ENCODE measurements at places on chromosomes 2 and 18.

GRCh38 chr2:8257502-8257901 is 424.4 kb upstream of the ID2 start:
- no peak for DNase-seq

GRCh38 chr18:59208602-59209125 is 11.3 kb upstream of the GRP start:
- DNase-seq, result peak; percentile 31

DNA sequence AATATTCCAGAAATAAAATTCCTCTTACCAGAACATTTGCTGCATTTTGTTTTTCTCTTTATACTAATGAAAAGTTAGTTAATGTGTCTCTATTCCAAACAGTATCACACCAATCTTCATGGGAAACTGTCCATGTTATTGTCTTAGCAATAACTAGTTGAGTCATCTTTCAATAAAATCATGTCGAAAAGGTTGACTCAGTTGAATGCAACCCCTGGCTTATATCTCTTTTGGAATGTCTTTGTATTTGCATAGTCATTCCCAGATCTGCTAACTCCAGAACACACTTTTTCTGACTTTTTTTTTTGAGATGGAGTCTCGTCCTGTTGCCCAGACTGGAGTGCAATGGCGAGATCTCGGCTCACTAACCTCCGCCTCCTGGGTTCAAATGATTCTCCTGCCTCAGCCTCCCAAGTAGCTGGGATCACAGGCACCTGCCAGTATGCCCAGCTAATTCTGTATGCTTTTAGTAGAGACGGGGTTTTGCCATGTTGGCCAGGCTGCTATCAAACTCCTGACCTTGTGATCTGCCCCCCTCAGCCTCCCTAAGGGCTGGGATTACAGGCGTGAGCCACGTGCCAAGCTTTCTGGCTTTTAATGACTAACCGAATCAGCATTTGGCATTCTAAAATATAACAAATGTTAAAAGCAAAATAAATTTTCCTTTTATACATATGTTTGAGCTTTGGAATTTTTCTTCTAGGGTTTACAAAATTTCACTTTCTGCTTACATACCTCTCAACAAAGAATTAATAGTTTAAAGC is 133.2 kb upstream of the GULP1 start:
- peak; percentile 40 for DNase-seq

DNA sequence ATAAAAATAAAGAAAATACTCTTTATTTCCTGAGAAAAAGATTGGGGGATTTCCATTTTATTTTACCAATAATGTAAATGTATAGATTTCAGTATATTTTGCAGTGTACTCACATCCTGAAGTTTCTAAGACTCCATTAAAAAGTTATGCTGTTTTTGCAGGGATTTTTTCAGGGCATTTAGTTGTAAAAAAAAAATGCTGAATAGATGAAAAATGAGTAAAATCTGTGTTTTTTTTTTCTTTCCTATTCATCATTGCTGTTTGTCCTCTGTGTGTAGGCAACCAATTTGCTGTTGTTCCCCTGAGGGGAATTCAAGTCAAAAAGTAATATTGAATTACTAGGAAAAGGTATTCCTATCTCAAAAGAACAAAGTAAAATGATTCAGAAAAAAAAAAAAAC is 66.3 kb downstream of the MEIS1 start:
- no peak for DNase-seq

DNA sequence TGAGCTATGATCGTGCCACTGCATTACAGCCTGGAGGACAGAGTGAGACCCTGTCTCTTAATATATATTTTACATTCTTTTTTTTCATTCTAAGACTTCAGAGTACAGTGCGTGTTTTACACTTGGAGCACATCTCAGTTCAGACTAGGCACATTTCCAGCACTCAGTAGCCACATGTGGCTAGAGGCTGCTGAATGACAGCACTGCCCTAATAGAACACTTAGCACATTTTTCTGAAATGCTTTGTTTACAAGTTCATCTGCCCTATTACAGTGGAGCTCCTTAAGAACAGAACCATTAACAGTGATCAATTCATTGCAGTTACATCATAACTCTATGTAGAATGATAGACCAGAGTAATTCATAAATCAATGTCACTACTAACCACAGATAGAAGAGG is 138.1 kb downstream of the SUCLG1 start:
- no peak for DNase-seq

DNA sequence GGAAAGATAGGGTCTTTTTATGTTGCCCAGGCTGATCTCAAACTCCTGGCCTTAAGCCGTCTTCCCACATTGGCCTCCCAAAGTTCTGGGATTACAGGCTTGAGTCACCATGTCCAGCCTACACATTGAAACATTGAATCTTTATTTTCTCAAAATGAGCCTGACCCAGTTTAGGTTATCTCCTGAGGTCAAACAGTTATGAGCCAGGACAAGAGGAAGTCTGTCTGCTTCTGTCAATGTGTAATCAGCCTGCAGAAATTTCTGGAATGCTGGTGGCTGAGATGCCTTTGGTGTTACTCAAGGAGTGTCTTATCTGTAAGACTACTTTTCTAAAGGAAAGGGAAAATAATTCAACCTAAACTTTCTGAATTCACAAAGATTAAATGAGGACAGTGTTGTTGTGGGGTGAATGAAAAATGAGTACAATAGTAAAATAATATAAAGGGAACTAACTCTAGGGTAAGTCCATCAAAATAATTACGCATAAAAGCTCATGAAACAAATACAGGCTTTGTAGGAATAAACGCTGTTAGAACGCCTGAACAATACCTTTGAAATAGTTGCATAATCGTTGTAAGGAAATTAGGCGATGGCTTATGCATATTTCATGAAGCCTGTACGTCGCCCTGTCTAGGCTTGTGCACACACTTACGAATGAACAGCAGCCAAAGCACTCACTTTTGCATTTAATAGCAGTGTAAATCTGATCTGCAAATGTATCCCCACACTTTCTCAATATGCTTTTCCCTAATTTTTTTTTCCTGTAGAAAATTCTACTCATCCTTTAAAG is 260.8 kb downstream of the RDH14 start:
- DNase-seq, result peak; percentile 98

GRCh38 chr18:77015169-77015568 is 117.4 kb downstream of the MBP start:
- DNase-seq, result no peak

DNA sequence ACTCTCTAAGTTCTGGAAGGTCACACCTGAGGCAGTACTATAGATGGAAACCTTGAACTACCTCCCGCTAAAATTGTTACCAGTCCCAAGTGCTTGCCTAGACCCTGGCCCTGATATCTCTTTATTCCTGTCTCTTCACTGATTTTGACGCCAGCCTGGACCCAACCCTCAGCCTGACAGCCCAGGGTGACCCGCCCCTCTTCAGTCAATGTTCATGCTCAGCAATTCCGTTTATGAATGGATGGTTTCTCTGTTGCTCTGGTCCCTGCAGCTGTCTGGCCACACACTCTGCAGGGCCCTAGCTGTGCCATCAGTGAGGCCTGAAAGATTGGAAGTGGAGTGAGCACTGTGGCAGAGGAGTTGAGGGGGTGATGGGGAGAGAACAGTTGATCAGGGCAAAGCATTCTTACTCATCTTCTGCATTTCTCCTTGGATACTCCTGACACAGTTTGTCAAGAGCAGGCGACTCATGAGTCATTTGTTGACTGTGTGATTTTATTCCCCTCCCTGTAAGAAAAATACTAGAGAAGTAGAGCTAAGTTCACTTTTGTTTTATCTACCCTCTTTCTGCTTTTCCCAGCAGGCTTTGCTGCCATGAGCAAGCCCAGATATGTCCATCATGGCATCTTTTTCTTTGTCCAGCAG is 46.0 kb downstream of the NPAS2 start:
- DNase-seq, result peak; percentile 83

DNA sequence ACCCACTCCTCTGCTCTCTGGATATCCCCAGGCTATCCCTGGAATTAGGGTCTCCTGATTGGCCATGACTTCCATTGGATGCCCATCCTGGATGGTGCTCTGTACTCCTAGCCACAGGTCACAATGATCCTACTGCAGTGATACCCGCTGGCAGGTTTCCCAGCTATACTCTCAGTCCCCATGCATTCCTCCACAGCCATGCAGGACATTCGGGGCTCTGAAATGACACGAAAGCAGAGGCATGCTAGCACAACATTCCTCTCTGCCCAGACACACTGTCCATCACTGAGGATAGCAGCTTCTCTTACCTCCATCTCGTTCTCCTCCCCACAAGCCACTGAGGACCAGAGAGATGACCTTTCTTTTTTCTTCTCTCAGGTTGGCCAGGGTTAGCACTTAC is 51.7 kb upstream of the SPATS2L start:
- DNase-seq, result no peak

GRCh38 chr2:151287513-151288250 is 1.8 kb downstream of the NMI start:
- no peak for DNase-seq

- peak; percentile 98 for DNase-seq
These were observed 141.6 kb upstream of the TTC39C start for GRCh38 chr18:23872701-23873550.

- peak; percentile 100 for DNase-seq
These were observed 47.6 kb downstream of the LIPG start for GRCh38 chr18:49609256-49610021.

- no peak for DNase-seq
These were observed 13.6 kb downstream of the FRZB start for GRCh38 chr2:182852801-182853200.

GRCh38 chr2:223855426-223855825 is 18.0 kb upstream of the AP1S3 start:
- DNase-seq, result peak; percentile 42

DNA sequence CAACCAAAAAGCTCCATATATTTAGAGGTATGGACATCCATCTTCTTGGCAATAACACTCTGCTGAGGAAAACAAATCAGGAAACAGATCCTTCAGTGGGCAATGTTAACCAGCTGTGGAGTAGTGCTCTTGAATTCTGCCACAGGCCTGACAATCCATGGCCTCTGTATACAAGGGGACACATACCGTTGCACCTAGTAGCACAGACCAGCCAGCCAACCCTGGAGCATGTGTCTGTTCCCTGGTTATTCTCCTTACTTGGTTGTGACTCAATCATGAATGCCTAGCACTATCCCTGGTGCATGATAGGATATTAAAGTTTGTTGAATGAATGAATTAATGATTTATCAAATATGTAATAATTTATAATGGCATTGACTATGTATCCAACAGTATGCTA is 261.4 kb upstream of the MGAT5 start:
- DNase-seq, result no peak

GRCh38 chr2:165899311-165899710 is 54.3 kb downstream of the TTC21B start:
- no peak for DNase-seq

- DNase-seq, result no peak
These were observed 27.7 kb downstream of the SDC1 start for GRCh38 chr2:20197192-20197591.

DNA sequence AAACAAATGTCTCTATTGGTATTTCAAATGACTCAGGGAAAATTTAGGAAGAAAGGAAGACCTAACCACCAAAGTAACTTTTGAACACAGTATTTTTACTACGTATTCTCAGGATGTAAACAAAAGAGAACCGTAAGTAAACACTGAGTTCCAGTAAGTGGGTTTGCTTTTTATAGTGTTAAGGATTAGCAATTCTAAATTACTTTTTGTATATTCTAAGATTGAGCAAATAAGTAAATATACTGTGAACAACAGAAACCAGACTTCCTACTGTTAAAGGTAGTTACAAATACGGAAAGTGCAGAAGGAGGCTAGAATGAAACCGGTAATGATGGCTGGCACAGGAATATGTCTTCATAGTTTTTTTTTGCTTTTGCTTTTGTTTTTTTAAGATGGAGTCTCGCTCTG is 31.5 kb downstream of the SESTD1 start:
- DNase-seq, result no peak

GRCh38 chr18:7815787-7816186 is 248.7 kb downstream of the PTPRM start:
- no peak for DNase-seq

DNA sequence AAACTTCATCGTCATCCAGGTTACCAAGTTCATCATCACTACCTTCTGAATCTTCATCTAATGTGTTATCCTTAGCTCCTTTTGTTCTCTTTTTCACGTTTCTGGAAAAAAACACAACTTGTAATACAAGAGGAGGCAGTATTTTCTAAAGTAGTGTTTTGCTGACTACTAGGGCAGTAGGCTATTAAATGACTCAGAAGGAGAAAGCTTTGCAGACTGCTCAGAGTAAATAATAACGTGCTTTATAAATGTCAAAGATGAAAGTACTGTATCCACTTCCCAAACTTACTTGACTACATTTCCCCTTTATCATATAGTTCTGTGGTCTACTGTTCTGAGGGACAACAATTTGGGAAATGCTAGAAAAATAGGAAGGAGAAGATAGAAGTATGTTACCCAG is 15.6 kb downstream of the CEBPZOS start:
- no peak for DNase-seq

DNA sequence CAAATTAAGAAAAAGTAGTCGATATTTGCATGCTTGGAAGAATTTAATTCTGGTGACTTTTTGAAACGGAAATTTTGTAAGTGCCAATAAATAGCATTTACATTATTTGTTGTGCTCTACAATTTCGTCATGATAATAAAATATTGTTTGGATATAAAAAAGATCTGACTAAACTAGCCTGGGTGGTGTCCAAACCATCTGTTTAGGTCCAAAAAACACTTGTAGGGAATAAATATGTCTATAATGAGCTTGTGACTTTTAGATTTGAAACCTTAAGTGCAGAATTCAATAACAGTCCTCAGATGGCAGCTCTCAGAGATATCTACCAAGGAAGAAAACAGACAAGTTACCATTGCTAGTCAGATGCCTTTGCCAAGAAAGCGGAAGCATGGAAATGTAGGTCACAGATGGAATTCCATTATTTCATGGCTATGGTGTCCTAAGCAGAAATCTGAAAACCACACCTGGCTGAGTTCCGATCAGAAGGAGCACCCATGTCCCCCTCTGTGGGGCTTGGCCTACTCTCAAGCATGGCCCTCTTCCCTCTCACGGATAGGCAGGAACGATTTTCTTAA is 731.1 kb downstream of the RNF144A start:
- no peak for DNase-seq

GRCh38 chr2:121075006-121075551 is 209.9 kb downstream of the TFCP2L1 start:
- DNase-seq, result peak; percentile 89

GRCh38 chr2:191215230-191215629 is 30.0 kb upstream of the MYO1B start:
- no peak for DNase-seq
